GM03348 (cell line): ENCODE measurements at places on chromosomes 5 and 9.

DNA sequence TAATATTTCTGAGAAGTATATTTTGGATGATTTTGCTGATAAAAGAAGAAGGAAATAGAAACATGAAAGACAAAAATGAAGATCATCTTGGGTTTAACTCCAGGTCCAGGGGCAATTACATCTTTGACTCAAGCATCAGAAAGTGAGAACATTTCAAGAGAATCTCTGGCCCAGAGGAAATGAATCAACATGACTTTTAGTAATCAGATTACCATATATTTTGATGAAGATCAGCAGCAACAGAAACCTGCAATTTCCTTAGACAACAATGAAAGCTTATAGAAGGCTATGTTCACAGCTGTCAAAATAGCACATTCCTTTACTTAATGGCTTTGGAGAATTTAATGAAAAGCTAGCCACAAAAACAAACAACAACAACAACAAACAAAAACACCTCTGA, 638.1 kb downstream of the EFNA5 start:
- DNase-seq = no peak

GRCh38 chr9:89365532-89365912, 47.2 kb downstream of the SECISBP2 start:
- DNase-seq = no peak

GRCh38 chr5:132612846-132613245, 45.1 kb upstream of the IL13 start:
- no peak for DNase-seq

DNA sequence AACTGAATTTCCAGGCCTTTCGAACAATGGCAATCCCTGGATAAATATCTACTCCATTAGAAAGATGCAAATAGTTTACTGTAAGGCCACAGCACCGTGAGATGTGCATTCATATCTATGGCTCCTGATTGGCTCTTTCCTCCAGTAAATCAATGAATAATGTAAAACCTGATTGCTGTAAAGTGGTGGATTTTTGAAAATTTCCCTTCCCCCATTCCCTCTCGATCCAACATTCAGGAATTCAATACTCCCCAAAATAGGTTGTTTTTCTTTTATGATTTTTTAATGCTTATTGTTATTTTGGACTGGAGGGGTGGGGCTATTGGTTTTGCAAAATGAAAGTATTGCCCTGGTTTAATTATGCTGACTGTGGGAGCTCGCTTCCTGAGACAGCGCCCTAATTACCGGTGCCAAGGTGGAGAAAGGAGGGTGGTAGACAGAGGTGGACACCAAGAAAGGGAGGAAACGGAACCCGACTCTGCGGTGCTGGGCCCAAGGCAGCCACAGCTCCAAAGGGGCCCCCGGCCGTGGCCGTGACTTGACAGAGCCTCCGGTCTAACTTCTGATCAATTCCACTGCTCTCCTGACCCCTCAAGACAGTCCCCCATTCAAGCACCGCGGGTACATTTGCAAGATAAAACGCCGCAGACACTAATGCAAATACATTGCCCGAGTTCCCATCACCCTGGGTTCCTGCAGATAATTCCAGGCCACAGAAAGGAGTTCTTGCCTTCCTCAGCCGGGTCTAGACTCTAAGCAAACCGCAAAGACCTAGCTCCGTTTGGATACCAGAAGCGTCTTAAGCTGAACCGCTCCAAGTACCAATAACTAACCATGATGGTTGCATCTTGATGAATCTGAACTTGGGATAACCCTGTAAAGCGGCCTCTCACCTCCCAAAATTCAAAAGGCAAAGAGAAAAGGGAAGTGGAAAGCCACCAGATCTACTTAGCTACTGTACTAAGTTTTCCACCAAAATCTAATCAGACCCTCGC, 211.2 kb downstream of the MEF2C start:
- no peak for DNase-seq

DNA sequence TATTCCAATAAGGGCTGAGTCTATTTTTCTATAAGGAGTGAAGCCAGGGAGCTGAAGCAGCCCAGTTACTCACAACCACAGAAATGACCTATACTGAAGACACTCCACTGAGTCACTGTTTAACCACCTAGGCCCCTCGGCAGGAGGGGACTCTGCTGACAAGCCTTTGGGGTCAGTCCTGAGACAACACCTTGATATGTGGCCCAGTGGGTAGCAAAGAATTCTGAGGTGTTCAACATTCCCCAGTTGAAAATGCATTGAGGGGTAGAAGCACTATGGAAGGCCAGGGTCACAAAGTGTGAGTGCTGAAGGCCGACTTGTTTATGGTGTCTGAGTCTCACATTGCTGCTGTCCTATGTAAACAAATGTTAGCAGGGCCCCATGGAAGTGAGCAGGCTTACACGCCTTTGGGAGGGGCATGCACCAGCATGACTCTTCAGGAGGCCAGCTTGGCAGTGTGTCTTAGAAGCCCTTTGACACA, 112.6 kb upstream of the NFIL3 start:
- peak; percentile 66 for DNase-seq

- DNase-seq = peak; percentile 74
These were observed 21.6 kb downstream of the ANKS6 start for GRCh38 chr9:98774746-98775145.

DNA sequence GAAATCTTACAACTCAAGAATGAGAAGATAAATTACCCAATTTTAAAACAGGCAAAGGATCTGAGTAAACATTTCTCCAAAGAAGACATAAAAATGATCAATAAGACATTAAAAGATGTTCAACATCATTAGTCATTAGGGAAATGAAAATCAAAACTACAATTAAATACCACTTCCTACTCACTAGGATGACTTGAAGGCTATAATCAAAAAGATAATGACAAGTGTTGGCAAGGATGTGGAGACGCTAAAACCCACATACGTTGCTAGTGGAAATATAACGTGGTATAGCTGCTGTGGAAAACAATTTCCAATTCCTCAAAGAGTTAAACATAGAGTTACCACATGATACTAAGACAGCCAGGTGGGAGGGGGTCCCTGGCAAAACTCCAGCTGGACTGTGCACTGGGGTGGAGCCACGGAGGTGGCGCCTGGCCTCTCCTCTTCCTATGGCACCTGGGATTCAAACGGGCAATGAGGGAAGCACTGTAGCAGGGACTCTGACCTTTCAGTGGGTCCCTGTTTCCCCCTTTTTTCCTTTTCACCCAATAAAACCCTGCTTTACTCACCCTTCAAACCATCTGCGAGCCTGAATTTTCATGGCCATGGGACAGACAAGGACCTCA, 5.9 kb downstream of the ARSB start:
- DNase-seq = no peak

GRCh38 chr5:157204765-157205164, 24.1 kb downstream of the ITK start:
- DNase-seq = no peak

DNA sequence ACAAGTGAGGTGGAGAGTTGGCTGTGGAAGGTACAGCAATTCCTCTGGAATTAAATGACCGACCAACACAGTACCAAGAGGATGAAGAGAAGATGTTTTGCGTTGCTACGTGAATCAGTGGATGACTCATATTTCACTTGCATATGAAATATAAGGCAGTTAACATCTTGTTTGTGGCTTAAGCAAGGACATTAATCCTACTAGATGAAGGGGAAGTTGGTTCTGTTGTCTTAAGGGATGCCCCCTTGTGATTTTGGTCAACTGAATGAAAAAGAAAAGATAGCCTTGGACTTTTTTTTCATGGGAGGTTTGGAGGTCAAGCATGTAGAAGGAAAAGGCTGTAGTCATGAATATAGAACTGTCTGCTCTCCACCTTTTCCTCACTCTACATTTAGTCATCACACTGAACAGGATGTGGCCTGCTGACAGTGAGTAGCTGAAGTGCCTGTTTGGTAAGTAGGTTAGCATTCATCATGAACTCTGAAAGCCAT, 33.9 kb downstream of the VLDLR start:
- peak; percentile 70 for DNase-seq

DNA sequence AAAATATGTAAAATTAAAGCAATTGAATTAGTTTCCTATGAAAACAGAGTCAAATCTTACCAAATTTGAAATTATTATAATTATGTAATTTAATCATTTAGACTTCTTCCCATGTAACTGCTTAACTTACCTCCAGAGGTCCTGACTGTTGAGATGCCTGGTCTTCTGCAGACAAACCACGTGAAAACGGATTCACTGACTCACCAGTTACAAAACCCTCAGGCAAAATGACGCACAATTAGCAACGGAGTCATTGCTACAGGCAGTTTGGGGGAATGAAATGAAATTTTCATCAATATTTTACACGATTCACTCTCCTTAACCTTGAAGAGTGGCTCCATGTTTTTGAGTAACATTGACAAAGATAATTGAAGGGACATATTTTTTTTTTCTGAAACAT, 460.8 kb downstream of the MTRR start:
- no peak for DNase-seq

- DNase-seq = no peak
These were observed 280.1 kb downstream of the MARCHF11 start for GRCh38 chr5:15899481-15899880.
